ENCODE measurements at places on chromosomes 16 and 17.

GRCh38 chr17:63850401-63850800, 7.9 kb upstream of the SMARCD2 start:
- no peak for DNase-seq

DNA sequence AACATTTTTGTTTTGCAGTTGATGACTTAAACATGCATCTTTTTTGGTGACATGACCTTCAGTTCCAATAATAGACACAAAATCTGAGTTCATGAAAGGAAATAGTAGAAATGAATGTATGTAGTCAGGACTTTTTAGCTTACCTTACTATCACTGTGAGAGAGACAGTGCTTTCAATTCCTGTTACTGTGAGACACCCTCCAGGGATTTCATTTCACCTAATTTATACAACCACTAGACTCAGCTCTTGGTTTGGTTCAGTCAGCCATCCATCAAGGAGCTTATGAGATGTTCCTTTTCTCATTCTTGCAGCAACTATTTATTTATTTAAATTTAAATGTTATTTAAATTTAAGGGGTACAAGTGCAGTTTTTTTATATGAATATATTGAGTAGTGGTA, 77.9 kb downstream of the MAP2K4 start:
- DNase-seq = no peak

- DNase-seq = no peak
These were observed 767.6 kb upstream of the EEF2KMT start for GRCh38 chr16:5865236-5865635.

- no peak for DNase-seq
These were observed 17.3 kb upstream of the PSMD7 start for GRCh38 chr16:74279266-74279665.

DNA sequence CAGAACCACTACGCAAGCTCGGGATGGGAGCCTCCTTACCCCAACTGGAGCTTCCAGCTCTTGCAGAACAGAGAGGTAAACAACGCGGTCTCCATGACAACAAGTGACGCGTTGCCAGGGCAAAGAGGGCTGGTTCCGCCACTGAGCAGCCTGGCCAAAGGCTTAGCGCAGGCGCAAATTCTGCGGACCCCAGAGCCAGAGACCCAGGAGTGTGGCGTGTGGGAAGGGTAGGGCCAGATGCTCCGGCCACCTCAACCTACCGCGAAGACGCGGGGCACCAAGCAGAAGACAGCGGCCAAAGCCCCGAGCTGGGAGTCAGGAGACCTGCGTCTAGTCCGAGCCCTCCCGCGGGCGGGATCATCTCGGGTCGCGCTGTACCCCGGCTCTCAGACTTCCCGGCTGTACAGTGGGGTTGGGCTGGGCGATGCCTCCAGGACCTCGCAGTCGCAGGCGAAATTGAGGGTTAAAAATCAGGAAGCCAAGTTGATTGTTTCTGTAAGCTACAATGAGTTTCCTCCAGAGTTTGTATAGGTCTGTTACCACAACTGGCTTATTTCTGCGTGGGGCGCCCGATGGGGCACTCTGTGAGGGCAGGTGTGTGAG, at the start of gene TEKT1:
Gene TEKT1 (minus strand): TSS at position 69 of the 603 bp plus-strand sequence. CDS start 1,353 bp downstream, outside the sequence.
- DNase-seq = peak; percentile 45

DNA sequence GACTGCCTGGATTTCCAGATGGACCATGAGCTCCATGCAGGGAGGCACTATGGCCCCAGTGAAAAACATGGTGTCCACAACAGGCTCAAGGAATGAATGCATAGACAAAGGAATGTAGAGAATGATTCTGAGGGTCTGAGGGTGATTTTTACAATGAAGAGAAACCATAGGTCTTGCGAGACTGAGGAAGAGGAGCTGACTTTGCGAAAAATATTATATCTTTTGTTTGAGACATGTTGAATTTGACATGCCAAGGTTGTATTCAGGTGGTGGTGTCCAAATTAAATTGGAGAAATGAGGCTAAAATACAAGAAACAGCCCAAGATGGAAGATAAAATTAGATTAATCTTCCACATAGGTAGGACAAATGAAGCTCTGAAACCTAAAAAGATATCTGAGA, 12.7 kb downstream of the HSD17B2 start:
- DNase-seq = no peak

DNA sequence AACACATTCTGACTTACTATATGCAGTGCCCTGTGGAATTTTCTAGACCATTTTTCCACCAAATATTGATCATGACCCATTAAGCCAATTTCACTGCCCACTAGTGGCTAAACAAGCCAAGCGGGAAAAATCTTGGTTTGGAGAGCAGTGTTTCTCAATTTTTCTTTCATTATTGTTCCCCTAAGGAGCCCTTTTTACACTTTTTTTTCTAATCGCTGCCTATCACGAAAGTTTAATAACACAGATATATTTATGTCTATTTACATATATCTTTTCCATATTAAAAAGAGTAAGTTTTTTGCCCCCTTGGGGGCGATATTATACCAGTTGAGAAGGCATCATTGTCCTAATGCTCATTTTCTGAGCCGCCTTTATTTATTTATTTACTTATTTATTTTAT, 10.8 kb upstream of the TLCD3B start:
- peak; percentile 72 for DNase-seq

DNA sequence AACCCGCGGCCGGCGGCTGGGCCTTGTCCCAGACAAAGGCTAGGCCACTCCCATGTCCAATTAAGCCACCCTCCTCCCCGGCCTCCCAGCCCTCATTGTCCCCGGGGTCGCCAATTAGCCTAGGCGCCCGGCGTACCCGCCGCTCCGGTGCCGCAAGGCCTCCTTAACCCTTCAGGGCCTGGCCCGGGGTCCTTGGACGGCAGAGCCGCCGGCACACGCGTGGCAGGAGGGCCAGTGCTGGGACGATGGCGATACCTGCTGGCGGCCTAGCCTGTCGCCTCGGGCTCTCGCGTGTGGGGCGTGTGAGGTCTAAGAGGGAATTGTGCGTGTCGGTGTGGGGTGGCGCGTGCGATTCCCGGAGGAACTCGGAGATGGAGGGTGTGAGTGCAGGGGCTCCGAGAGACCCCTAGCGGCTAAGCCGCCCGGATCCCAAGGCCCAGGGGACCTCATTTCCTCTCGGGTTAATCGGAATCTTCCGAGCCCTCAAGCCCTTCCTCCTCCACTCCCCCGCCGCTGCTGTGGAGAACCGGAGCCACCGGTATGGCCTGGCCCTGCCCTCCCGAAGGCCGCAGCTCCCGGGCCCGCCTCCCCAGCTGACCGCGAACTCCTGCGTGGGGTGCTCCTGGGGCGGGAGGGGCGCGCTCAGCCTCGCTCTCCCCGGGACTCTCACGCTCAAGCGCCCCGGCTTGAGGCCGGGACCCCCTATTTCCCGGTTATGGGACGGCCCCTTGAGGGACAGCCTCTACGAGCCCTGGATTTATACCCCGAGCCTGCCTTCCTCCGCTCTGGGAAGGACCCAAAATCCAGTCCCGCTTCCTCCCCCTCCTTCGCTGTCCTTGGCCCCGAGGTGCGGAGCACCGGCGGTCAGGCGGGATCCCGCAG, 11.9 kb downstream of the TBX2 start:
- peak; percentile 82 for DNase-seq

DNA sequence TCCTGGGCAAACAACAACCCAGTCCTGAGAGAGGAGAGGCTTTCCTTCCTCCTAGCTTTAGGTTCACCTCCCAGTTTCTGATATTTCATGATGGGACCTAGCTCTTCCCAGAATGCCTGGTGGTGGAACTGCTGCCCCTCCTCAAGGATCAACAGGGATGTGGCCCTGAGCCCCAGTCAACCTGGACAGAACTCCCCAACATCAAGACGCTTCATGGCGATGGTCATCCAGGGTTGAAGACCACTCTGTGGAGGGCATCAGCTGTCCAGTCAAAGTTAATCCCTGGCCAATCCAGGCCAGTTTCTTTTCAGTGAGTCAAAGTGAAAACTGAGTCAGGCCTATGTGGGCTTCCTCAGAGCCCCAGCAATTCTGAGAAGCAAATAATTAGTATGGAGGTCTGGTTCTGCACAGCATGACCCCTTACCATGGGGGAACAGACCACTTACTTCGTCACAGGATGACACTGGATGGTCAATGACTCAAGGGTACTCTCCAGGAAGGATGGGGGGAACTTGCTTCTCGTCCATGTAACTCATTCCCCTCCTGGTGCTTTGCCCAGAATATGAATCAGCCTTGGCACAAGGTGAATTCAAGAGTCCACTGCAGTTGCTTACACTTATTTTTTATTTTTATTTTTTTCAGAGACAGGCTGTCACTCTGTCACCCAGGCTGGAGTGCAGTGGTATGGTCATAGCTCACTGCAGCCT, 14.7 kb upstream of the XYLT2 start:
- DNase-seq = peak; percentile 94

DNA sequence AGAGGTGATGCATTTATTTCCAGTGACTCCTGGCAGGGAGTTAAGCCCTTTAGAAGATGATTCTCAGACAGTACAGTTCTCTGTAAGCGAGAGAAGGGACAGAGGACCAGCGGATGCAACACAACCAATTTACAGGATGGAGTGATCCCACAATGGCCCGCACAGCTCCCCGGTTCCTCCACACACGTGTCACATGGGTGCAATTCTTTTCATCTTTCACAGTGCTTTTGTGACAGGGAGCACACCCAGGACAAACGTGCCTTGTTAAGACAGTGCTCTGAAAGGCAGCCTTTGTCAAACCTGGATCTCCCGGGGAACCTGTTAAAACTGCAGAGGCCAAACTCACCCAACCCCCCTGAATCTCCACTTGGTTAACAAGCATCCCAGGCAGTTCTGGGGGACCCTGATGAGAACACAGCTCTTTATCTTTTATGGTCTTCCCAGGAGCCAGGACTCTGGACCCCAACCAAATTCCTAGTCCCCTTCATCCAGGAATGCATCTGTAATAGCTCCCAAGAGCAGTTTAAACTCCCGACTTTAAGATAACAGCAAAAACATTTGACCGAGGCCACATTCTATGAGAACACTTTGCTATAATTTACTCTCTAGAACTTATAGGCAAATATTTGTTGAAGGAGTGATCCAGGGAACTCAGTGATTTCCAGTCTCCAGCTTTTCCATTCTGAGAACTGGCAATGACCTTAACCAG, 134.9 kb upstream of the CDH5 start:
- DNase-seq = no peak

- peak; percentile 99 for DNase-seq
These were observed 205.2 kb downstream of the RAB11FIP4 start for GRCh38 chr17:31596382-31597323.

GRCh38 chr17:64628641-64629040, 33.5 kb downstream of the SMURF2 start:
- DNase-seq = peak; percentile 51

DNA sequence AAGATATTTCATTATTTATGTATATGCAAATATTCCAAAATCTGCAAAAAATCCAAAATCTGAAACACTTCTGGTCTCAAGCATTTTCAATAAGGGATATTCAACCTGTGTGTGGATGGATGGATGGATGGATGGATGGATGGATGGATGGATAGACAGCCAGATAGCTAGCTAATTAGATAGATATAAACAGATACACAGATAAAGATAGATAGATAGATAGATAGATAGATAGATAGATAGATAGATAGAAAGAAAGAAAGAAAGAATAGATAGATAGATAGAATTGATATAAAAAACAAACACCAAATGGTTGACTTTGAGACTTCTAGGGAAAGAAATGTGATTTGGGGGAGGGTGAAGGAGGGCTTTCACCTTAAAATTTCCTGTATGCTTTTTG, 115.1 kb upstream of the TOB1 start:
- no peak for DNase-seq

- peak; percentile 43 for DNase-seq
These were observed 4.6 kb downstream of the MMP28 start for GRCh38 chr17:35790841-35791240.

DNA sequence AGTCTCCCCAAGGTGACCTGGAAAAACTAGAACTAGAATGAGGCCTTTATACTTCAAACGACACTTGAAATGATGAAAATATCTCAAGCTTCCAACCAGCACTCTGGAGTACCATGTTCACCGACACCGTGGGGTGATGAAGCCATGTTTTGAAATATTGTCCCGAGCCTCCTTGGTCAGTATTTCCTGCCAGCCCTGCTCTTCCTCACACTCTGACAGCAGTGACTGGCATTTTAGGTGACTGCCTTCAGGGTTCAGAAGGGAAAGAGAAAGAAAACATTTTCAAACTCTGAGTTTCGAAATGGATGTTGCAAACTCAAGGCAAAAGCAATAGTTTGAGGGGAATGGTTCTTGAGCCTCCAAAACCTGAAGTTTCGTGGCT, 39.3 kb upstream of the IRX6 start:
- no peak for DNase-seq

- DNase-seq = no peak
These were observed at the start of gene NLGN2 for GRCh38 chr17:7407485-7408251. NLGN2 (plus strand) TSS chr17:7407845; CDS start chr17:7408256, 411 bp downstream.

- DNase-seq = peak; percentile 67
These were observed 1.8 kb downstream of the HMOX2 start for GRCh38 chr16:4477966-4478365.

All from ELR (cell line).